NCI-H1417 treated with DMSO at 0.1 percent for 48 hours (cell line): ENCODE measurements at places on chromosomes 5 and 9.

DNA sequence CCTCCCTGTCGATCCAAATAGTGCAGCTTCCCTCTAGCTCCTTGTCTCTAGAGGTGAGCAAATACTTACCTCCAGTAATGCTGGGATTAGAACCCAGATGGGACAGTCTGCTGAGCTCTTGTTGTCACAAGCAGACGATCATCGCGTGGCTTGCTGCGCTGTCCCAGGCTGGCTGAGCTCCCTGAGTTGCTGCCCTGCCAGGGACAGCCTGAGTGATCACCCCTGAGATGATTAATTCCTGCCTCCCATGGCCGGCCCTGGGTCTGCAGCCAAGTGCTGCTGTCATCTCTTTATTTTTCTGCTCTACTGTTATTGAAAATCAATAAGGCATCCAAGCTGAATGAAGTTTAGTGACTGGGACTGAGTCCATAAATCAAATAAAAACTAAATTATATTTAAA is 94.0 kb upstream of the ALDH1B1 start:
- DNase-seq, result no peak

DNA sequence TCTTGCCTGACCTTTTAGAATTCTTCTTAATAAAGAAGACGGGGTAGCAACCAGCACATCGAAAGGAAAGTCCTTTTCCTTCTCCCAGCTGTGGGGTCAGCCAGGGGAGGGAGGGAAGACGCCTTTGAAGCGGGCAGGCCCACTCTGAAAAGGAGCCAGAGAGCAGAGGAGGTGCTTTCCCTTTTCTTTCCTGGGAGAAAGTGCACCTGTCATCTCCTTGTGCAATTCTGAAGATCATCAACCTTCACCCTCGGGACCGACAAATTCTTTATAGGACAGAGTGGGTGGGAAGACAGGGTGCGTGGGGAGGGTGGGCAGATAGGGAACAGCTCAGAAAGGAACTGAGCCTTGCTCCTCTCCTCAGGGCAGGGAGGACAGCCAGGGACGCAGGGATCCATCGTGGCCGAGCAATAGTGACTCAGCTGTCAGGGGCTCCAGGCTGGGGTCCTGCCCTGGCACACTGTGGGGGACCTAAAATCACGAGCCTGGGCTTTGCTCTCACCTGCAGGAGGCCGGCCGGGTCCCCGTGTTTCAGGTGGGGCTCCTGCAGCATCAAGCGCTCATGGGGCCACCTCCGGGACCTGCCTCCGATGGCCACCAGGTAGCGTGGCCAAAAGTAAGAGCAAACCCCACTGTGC is 141.0 kb downstream of the OLFM1 start:
- no peak for DNase-seq

DNA sequence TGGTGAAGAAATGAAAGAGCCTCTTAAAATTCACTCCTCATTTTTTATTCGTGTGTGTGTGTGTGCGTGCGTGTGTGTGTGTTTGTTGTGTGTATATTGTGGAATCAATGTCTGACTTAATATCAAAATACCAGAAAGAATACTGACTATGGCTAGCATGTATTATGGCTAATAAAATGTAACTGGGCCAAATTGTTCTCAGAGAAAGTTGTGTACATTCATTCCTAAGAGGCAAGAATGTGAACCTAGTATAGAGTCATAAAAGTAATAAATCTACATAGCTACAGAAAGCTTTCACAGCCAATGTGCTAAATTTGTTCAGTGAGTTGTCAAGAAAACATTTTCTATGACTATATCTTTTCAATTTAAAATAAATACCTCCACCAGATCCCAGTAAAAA is 211.5 kb downstream of the EBF1 start:
- DNase-seq, result no peak

- DNase-seq, result peak; percentile 17
Measured at GRCh38 chr9:129382281-129383018, 204.4 kb upstream of the IER5L start.

- DNase-seq, result no peak
Measured at GRCh38 chr9:99472240-99472915, 250.3 kb downstream of the SEC61B start.

- no peak for DNase-seq
Measured at GRCh38 chr5:89936576-89936975, 473.0 kb downstream of the CETN3 start.

GRCh38 chr5:95069021-95069420 is 215.9 kb downstream of the MCTP1 start:
- no peak for DNase-seq

DNA sequence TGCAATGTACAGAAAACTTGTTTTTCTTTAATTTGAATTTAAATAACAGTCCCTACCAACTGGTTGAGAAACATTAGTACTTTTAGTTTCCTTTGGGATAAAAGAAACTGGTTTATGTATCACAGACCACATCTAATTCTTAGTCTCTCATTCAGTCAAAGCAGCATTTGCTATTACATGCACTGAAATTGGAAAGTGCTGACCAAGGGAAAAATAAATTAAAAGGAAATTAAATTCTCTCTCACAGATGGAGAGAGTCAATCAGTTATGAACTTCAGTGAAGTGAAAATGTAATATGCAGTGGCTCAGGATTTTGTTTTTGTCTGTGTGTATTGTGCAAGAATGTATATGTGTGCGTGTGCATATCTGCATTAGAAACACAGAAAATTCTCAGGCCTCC is 121.7 kb downstream of the TUSC1 start:
- DNase-seq, result no peak

- no peak for DNase-seq
Measured at GRCh38 chr5:136046246-136046645, 17.5 kb downstream of the TGFBI start.

DNA sequence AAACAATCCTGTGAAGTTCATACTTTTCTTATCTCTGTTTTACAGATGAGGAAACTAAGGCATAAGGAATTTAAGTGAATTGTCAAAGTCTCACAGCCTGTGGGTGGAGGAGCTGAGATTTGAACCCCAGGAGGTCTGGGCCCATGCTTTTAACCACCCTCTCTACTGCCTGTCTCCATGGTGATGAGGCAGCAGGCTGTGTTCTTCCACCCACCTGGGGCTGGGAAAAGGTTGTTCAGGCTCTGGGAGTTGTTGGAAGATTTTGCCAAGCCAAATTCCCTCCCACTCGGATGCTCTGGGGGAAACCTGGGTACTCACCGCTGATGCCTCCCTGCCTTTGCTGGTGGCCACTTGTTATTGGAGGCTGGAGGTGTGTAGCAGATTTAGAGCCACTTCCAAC is 18.3 kb upstream of the SYNPO start:
- DNase-seq, result no peak

DNA sequence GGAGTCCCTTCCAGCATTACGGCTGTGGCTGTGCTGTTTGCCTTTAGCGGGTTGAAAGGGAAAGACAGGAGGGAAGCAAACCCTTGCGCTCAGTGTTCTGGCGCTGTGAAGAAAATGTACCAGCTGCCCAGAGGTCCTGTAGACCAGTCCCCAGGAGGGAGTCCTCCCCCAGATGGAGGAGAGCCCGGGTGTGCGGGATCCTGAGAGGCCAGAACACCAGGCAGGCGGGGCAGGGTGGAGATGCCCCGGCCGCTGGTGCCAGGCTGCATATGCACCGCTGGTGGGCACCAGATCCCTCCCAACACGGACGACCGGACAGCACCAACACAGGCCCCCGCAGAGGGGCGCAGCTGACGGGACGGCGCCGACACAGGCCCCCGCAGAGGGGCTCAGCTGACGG is 37.2 kb upstream of the SLC9A3 start:
- DNase-seq, result no peak

GRCh38 chr5:96809921-96810320 is 2.2 kb upstream of the ERAP1 start:
- DNase-seq, result no peak

- DNase-seq, result no peak
Measured at GRCh38 chr9:109171926-109172325, 4.9 kb upstream of the FRRS1L start.
